Natural killer cell (primary cell): ENCODE measurements at places on chromosomes 3 and 15. TPM values are rescaled to one million over a fixed set of nuclear protein-coding genes. Genes with fewer than 3 reads are reported as not detected.

Gene CTXND1
- not detected for total RNA-seq

Gene RAB5A
- 109 TPM for total RNA-seq

Gene PRTG
- not detected for total RNA-seq

Gene KBTBD8
- 10.8 TPM for total RNA-seq

Gene NLGN1
- not detected for total RNA-seq

Gene GOLGA8S
- 6.0 TPM for total RNA-seq

Gene SLC22A14
- total RNA-seq: not detected

Gene SLCO2A1
- total RNA-seq: not detected

Gene PIK3CA
- total RNA-seq: 40.9 TPM

Gene MORC1
- total RNA-seq: 0.12 TPM

Gene MED12L
- total RNA-seq: 6.5 TPM
